ENCODE measurements at places on chromosomes 13 and 19.
A peak's percentile ranks its signal among the peaks of the same experiment; 100 is the strongest.

- no peak for DNase-seq
Measured at GRCh38 chr13:27043013-27043412, 128.6 kb downstream of the USP12 start.

- no peak for DNase-seq
Measured at GRCh38 chr13:102799426-102800144, 666 bp downstream of the BIVM start.

DNA sequence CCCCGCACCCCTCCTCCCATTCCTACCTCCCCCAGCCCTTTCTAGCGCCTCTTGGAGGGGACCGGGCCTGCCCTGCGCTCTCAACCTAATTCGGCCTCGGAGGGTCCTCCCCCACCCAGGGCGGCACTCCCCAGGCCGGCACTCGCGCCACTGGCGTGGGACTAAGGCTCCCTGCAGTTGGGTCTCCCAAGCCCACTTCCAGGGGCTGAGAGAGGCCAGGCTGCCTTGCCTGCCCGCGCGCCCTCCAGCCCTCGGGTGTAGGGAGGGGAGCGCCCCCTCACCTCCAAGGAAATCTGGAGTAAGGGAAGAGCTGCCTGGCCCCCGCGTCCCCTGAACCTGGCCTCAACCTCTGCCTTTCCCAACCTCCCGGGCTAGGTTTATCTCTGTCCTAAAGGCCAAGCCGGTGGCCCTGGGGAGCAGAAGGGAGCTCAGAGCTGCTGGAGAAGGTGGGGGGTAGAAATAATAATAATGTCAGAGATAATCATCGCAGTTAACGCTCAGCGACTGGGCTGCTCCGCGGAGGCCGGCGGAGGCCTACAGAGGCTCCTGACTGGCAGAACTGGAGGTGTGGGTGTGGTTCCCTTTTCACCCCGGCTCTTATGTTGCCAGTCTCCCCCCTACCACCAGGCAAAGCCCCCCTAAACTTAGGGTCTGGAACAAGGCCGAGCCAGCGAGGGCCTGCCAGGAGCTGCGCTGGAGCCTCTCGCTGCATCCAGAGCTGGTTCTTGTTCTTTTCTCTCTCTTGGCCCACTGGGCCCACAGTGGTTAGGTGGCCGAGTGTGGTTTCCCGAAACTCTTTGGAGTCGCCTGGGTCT lies 9.6 kb downstream of the ZIC2 start:
- no peak for DNase-seq

DNA sequence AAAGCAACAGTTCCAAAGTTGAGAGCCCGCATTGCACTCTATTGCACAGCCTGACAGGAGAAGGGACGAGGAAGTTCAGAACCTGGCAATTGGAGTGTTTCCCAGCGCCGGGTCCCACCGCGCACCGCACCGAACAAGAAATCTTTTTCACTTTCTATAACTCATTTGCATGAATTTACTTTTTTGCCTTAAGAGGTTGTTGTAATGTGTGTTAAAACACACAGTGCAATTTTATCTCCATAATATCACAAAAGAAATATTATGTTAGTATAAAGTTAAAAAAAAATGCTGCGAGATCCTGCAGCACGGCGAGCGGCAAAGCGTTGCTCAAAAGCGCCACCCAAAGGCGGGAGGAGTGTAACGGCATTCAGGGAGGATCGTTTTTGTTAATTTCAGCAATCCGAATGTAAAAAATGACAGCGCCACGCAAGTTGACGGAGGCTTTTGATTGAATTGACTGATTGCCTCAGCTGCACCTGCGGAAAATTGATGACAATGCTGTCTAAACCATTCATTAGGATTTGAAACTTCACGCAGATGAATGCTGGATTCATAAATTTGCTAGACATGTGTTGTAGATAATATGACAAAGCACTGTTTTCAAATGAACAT lies 303.6 kb upstream of the ZNF507 start:
- DNase-seq: no peak

DNA sequence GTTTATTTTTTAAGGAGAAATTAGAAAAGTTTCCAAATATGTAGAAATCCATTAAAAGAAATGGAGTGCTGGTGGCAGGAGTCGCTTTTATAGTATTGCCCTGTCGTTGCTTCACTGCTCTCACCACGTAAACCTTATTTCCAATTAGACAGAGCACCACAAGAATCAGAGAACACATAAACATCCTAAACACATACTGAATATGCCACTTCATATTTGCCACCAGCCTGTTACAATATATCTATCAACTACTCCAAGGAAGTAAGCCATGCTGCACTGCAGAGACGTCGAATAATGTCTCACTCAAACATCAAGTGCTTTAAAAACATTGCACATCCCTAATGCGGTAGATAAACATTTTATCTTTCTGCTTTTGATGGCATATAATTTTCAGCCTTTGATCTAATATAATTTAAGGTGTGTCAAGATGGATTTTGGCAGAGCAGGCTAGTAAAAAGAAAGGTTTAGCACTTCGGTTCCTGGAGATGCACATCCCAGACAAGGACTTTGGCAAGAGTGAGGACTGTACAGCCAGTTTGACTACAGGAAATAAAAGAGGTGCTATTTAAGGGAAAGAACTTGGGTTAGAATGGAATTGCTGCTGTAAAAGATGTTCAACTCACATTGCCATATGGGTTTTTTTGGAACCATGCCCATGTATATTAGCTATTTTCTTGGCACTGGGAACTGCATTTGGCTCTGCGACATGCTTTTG lies 932.3 kb downstream of the EFNB2 start:
- no peak for DNase-seq

GRCh38 chr19:33125929-33126388 lies 6.0 kb upstream of the WDR88 start:
- peak; percentile 99 for DNase-seq

DNA sequence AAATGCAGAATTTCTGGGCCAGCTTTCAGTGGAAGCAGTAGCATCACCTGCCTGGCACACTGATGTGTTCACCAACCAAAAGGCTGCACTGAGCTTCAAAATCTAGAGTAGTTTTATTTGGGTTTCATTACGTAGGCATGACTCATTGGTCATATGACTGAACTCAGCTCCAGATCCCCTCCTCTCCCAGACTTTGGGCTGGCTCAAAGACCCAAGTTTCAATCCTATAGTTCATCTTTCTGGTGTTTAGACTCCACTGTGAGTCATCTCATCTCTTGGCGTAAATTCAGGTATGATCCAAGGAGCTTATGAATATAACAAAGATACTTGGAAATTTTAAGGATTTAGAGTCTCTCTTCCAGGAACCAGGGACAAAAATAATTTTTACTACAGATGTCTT lies 17.7 kb downstream of the ZMYM5 start:
- no peak for DNase-seq

DNA sequence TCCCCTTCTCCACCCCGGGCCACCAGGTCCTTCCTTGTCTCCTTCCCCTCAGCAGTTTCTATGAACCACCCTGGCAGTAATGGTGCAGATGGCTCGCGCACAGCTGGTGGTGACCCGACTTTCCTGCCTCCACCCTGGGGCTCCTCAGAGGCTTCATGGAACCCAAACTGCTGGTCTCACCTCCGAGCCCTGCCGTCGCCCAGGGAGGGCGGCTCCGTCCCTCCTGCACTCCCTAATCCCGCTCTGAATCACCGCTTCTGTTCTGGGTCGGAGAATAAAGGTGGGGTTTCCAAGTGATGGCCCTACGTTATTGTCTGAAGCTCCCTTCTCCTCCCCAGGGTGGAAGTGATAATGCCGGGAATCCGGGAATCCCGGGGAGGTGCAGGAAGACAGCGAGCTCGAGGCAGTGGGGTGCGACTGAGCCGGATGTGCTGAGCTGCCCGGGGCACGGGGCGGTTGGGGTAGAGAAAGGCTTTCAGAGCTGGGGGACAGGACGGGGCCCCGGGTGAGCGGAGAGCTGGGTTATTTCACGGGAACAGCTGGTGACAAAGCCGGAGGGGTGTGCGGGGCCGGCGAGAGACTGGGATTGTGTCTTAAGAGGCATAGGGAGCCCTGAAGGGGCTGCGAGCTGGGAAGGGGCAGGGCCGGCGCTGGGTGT lies 711 bp downstream of the FUT2 start:
- DNase-seq: no peak

- DNase-seq: peak; percentile 33
Measured at GRCh38 chr13:94312511-94313216, 166.8 kb downstream of the DCT start.

GRCh38 chr13:113948034-113948742 lies 25.7 kb downstream of the C13orf46 start:
- no peak for DNase-seq

DNA sequence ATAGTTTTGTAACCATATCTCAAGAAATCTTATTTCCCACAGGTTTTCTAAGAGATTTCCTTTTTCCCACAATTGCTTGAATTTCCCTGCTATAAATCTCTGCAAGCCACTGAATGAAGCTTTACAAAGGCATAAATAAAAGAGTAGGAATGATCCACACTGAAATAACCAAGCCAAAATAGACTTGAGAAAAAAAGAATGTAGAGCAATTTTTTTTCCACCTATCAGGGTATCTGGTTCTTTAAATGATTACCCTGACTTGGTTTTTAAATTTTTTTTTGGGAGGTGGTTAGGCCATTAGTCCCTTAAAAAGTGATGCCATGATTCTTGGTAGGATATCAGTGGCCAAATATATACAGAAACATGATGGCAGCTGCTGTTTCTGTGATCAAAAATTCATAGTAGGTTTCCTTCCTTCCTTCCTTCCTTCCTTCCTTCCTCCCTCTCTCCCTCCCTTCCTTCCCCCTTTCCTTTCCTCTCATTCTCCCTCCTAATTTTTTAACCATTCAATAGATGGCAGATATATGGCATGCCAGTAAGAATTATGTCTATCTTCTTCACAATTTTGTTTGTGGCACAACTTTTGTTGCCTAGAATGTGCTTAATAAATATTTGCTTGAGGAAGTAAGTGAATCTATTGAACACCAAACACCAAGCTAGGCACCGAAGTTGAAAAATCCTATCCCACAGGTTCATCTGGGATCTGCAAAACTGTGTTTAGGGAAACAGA lies 233.7 kb downstream of the LHFPL6 start:
- no peak for DNase-seq

- DNase-seq: no peak
Measured at GRCh38 chr13:67390462-67391086, 160.4 kb upstream of the PCDH9 start.

DNA sequence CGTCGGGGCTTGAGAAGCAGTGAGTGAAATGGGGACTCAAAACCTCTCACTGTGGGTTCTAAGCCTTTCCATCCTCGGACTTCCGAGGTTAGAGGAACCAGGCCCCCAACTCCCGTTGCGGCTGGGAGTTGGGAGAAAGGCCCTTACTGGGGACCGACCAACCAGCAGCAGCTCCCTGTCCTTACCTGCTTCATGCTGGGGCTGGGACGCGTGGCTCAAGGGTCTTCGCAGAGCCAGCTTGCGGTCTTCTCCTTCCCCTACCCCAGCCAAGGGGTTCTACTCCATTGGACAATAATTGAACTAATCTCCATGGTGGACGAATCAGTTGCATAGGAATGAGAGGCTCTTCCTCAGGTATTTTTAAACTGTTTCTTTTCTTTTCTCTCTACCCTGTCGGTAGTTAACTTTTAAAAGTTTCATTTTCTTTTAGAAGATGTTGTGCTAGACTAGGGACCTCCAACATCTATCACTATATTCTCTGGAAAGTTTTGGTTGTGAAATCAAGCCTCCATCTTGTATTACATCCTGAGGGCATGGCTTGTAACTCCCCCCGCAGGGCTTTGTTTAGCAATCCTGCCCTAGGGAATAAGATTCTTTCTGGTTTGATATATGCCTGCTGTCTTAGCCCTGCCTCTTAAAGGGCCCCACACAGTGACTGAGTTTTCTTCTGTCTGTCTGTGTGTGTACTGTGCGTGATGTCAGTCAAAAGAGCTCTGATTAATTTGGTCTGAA lies 1027.1 kb upstream of the PCDH9 start:
- no peak for DNase-seq

DNA sequence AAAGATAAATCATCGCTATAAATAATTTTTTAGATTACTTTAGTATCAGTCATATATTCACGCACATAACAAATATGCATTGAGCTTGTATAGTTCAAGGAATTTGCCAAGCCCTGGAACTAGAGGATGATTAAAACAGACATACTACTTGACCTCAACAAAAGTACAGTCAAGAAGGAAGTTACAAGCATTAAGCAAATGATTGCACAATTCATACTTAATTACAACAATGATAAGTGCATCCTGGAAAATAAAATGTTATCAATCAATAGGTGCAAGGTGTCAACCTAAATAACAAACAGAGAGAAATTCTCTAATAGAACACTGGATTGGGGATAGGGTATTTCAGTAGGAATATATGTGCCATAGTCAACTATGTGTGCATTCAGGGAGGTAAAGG lies 491.2 kb downstream of the GPC5 start:
- DNase-seq: no peak

DNA sequence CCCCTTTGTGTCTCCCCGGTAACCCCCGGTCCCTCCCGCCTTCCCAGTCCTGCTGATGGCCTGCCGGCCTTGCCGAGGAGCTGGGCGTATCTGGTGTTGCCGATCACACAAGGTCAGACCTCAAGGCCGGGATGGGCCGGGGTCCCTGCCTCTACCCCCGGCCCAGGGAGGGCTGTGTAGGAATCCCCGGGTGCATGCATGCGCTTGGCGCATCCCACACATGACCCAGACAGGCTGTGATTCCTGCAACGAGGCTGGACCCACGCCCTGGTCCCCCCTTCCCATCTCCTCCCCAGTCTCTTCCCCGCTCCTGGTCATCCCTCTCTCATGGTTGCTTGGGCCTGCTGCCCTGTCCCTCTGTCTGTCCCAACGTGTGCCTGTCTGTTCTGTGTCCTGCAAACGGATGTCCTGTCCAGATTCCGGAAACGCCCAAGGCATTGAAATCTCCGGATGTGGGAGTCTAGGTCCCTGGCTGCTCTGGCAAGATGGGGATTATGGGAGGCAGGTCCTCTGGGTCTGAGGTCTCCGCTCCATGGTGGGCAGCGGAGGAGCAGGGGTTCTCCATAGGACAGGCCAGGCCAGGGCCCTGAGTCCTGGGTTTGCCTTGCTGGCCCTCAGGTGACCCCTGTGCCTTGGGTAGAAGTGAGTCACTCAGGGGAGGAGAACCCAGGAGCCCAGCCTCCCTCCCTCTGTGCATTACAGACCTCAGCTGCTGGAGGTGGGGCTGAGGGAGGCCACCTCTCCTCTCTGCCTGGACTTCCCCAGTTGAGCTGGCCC lies 1.6 kb downstream of the PKN1 start:
- DNase-seq: no peak

- no peak for DNase-seq
Measured at GRCh38 chr13:45500492-45501174, 35.9 kb downstream of the COG3 start.

- no peak for DNase-seq
Measured at GRCh38 chr19:2479556-2480194, 3.7 kb downstream of the GADD45B start.

Measured in NCI-H2227 treated with DMSO at 0.1 percent for 48 hours (cell line).